ENCODE measurements at places on chromosomes 13 and 19.

GRCh38 chr19:42311657-42312056, 1.5 kb upstream of the TMEM145 start:
- peaks cover 4% of the 10 kb centered on the region for H3K4me1 ChIP-seq
- no peaks in the 10 kb centered on the region for H3K36me3 ChIP-seq
- no peak overlapping the region for H3K4me3 ChIP-seq
- no peak overlapping the region for H3K27ac ChIP-seq

GRCh38 chr13:61546911-61547310, 131.3 kb upstream of the PCDH20 start:
- no peaks in the 10 kb centered on the region for H3K27me3 ChIP-seq
- no peaks in the 10 kb centered on the region for H3K4me1 ChIP-seq
- H3K27ac ChIP-seq, result no peak overlapping the region
- H3K4me3 ChIP-seq, result no peak overlapping the region

DNA sequence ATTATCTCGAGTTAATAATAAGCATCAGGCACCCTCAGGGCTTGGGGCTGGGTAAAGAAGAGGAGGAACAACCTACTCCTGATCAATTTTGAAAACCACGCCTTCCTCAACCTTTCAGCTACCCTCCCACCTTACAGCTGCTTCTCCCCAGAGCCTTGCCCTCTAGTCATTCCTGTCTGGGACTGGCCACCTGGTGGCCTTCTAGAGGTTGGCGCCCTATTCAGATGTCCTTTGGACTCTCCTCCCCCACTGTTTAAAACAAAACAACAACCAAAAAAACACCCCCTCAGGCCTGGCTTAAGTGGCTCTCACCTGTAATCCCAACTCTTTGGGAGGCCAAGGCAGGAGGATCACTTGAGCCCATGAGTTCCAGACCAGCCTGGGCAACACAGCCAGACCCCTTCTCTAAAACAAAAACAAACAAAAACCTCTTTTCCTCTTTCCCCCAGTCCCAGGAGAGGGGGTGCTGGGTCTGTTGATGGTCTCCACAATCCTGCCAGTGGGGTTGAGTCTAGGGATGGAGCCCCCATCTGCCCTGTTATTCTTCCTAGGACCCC, 62.3 kb downstream of the CCDC70 start:
- H3K27me3 ChIP-seq, result no peaks in the 10 kb centered on the region
- H3K27ac ChIP-seq, result no peak overlapping the region
- no peak for DNase-seq
- no peak overlapping the region for H3K4me3 ChIP-seq

DNA sequence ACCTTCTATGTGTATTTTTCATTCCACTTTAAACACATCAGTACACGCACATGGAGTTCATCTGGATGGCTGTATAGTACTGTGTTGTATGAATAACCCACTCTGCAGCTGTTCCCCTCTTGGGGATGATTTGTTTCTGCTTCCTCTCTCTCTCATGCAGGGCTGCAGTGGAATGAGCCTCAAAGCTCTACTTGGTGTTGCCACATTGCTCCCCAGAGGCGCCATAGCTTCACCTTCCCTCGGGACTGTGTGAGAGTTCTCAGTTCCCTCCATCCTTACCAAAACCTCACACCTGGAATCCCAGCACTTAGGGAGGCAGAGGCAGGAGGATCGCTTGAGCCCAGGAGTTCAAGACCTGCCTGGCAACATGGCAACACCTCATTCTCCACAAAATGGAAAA, 28.4 kb upstream of the GPR183 start:
- H3K4me3 ChIP-seq, result no peak overlapping the region
- peaks cover 6% of the 10 kb centered on the region for H3K4me1 ChIP-seq
- peak; percentile 56 for DNase-seq
- no peak overlapping the region for H3K27ac ChIP-seq

DNA sequence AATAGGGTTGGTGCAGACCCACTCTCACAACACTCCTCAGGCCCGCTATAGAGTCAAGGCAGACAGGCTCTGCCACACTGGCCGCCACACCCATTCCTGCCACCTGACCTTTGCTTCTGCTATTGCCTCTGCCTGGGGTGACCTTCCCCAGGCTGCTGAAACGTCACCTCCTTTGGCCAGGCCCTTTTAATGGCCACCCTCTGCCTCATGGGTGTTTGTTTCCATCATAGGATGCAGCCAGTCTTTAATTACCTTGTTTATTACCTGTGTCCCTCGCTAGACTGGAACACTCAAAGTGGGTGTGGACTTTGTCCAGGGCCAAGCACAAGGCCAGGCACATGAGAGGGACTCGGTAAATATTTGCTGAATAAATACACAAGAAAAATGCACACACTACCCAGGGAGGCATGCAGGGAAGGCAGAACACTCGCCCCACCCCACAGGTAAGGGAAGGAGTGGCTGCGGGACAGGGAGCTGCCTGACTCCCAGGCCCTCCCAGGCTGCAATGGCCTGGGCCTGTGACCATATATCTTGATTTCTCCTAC, 3.2 kb downstream of the LSM4 start:
- DNase-seq, result no peak
- no peaks in the 10 kb centered on the region for H3K36me3 ChIP-seq
- no peak overlapping the region for H3K4me3 ChIP-seq
- peaks cover 4% of the 10 kb centered on the region for H3K4me1 ChIP-seq
- no peaks in the 10 kb centered on the region for H3K27me3 ChIP-seq
- no peak overlapping the region for H3K27ac ChIP-seq

- H3K4me1 ChIP-seq, result no peaks in the 10 kb centered on the region
- H3K36me3 ChIP-seq, result peaks cover 7% of the 10 kb centered on the region
- no peaks in the 10 kb centered on the region for H3K27me3 ChIP-seq
- DNase-seq, result no peak
These were observed 57.9 kb downstream of the ELF1 start for GRCh38 chr13:40961214-40961613.

GRCh38 chr19:36973844-36974195, 57.7 kb downstream of the ZNF568 start:
- DNase-seq, result no peak
- no peaks in the 10 kb centered on the region for H3K4me1 ChIP-seq
- H3K27me3 ChIP-seq, result no peaks in the 10 kb centered on the region
- H3K4me3 ChIP-seq, result peak overlapping the region; percentile 86
- H3K27ac ChIP-seq, result no peak overlapping the region

DNA sequence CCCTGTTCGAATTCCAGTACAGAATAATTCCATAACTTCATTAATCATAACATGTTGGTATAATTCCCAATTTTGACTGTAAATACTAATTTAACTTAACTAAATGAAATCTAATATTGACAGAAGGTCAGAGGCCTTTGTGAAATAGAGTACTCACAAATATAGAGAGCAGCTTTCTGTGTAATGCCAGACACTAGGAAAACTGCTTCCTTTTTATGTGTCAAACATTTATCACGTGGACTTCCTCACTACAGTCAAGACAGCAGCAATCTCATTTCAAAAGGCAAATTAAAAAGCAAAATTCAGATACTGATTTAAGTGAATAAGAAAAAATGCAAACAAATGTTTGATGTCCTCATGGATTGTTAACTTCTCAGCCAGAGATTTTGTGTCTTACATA, 13.1 kb downstream of the ITM2B start:
- no peaks in the 10 kb centered on the region for H3K36me3 ChIP-seq
- H3K4me3 ChIP-seq, result no peak overlapping the region
- DNase-seq, result no peak
- peaks cover 10% of the 10 kb centered on the region for H3K4me1 ChIP-seq
- H3K27ac ChIP-seq, result no peak overlapping the region
- H3K27me3 ChIP-seq, result no peaks in the 10 kb centered on the region

DNA sequence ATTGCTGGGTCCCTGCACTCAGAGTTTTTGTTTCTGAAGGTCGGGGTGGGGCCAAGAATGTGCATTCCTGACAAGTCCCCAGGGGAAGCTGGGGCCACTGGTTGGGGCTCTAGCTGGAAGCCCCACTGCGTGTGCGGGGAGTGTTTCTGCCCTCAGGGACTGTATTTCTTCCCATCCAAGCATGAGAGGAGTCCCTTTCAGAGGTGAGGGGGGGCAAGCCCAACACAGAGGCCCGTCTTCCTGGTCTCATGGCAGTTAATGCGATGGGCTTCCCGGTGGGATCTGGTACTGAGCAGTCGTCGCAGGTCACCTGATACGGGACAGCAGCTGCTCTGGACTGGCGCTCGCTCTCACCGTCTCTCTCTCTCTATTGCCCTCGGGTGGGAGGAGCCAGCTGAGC, 50.4 kb downstream of the GPR12 start:
- DNase-seq, result no peak
- H3K4me1 ChIP-seq, result no peaks in the 10 kb centered on the region
- no peak overlapping the region for H3K27ac ChIP-seq
- H3K27me3 ChIP-seq, result no peaks in the 10 kb centered on the region
- no peaks in the 10 kb centered on the region for H3K36me3 ChIP-seq

DNA sequence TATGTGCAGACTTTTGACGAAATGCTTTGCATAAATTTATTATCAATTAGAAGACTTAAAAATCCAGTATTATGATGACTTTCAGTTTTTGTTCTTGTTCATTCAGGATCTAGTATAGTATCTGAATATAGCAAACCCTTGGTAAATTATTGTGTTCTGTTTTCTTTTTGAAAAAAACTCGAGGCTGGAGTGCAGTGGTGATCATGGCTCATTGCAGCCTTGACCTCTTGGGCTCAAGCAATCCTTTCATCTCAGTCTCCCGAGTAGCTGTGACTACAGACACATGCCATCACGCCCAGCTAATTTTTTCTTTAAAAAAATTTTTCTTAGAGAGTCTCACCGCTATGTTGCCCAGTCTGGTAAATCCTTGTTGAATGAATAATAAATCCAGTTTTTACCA, 4.6 kb downstream of the FARP1 start:
- no peaks in the 10 kb centered on the region for H3K27me3 ChIP-seq
- H3K36me3 ChIP-seq, result peaks cover 2% of the 10 kb centered on the region
- no peak overlapping the region for H3K27ac ChIP-seq
- DNase-seq, result no peak

DNA sequence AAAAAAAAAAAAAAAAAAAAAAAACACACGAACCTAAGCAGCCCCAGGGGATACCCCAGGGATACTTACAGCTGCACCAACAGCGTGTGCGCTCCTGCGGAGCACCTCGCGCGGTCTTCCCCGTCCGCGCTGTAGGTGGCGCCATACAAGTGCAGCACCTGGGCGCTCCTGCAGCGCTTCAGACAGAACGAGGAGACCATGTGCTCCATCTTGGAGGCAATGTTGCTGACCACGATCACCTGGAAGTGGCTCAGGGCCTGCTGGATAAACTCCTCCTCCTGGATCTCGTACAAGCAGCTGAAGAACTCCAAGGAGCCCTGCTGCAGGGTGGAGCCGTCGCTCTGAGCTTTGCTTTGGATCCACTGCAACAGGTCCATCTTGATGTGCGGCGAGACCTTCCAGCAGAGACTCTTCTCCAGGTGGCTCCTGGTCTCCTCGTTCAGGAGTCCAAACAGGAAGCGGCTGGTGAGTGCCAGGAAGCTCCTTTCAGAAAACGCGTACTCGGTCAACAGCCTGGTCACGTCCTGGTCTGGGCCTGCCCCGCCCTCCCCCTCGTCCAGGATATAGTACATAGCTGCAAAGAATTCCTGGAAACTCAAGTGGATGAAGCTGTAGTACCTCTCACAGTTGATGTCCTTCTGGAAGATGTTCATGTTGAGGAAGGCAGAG, 14.5 kb downstream of the NLRP12 start:
- no peak for DNase-seq
- H3K27me3 ChIP-seq, result no peaks in the 10 kb centered on the region
- no peak overlapping the region for H3K27ac ChIP-seq
- H3K36me3 ChIP-seq, result peaks cover 2% of the 10 kb centered on the region
- no peaks in the 10 kb centered on the region for H3K4me1 ChIP-seq

- H3K27ac ChIP-seq, result peak overlapping the region; percentile 88
- H3K27me3 ChIP-seq, result no peaks in the 10 kb centered on the region
- H3K4me3 ChIP-seq, result no peak overlapping the region
- peak; percentile 86 for DNase-seq
- H3K4me1 ChIP-seq, result peaks cover 42% of the 10 kb centered on the region
These were observed 17.7 kb downstream of the RFX2 start for GRCh38 chr19:6092329-6093286.

- no peak for DNase-seq
- no peaks in the 10 kb centered on the region for H3K27me3 ChIP-seq
- H3K4me3 ChIP-seq, result peak overlapping the region; percentile 26
- H3K36me3 ChIP-seq, result peaks cover 6% of the 10 kb centered on the region
- H3K27ac ChIP-seq, result peak overlapping the region; percentile 83
- H3K4me1 ChIP-seq, result peaks cover 6% of the 10 kb centered on the region
These were observed 1.1 kb upstream of the ZNF581 start for GRCh38 chr19:55642153-55643002.

GRCh38 chr19:6138066-6138465, 2.6 kb downstream of the ACSBG2 start:
- H3K27me3 ChIP-seq, result no peaks in the 10 kb centered on the region
- no peak overlapping the region for H3K27ac ChIP-seq
- no peak overlapping the region for H3K4me3 ChIP-seq
- H3K4me1 ChIP-seq, result no peaks in the 10 kb centered on the region

- H3K27me3 ChIP-seq, result peaks cover 6% of the 10 kb centered on the region
- H3K4me1 ChIP-seq, result no peaks in the 10 kb centered on the region
- H3K4me3 ChIP-seq, result no peak within 1 kb of the TSS
- peak; percentile 48 for DNase-seq
These were observed at the start of gene TTC9B for GRCh38 chr19:40217934-40218890. TTC9B (minus strand) TSS chr19:40218384; CDS start chr19:40218381, 3 bp downstream.

DNA sequence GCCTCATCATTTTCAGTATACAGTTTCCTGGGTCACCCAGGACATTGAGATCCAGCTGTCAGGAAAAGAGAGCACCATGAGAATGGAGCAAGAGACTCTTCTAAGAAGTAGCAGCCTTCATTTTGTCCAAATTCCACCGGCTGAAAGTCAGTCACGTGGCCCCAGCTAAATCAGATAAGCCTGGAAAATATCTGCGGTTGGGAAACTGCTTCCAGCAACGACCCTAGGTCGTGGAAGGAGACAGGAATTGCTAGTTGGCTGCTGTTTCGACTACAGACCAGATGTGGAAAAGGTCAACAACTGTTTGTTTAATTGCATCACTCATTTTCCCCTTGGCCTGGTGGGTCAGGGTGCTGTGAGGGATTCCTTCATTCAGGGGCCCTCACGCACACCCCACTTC, 107.0 kb downstream of the ZNF536 start:
- no peaks in the 10 kb centered on the region for H3K27me3 ChIP-seq
- H3K4me1 ChIP-seq, result peaks cover 9% of the 10 kb centered on the region

GRCh38 chr19:48965806-48966540, 864 bp downstream of the FTL start:
- no peaks in the 10 kb centered on the region for H3K27me3 ChIP-seq
- H3K4me1 ChIP-seq, result peaks cover 5% of the 10 kb centered on the region
- peak; percentile 93 for DNase-seq

- H3K27me3 ChIP-seq, result no peaks in the 10 kb centered on the region
- H3K36me3 ChIP-seq, result peaks cover 30% of the 10 kb centered on the region
- no peak for DNase-seq
These were observed 7.8 kb downstream of the DHX34 start for GRCh38 chr19:47356900-47357299.

DNA sequence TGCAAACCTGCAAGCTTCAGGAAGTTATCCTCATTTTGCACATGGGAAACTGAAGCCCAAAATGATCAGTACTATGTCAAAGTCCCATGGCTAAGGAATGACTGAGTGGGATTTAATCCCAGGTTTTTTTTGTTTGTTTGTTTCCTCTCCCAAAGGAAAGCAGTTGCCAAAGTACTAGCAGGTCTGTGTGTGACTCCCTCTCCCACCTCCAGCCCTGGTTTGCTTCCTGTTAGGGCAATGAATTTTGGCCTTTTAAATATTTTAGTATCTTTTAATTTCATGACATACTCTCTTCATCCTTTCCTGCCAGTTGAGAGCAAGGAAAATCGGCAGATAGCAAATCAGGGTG, 134.1 kb upstream of the RNF113B start:
- H3K36me3 ChIP-seq, result no peaks in the 10 kb centered on the region
- no peak overlapping the region for H3K4me3 ChIP-seq
- H3K27me3 ChIP-seq, result no peaks in the 10 kb centered on the region
- no peak for DNase-seq
